Forelimb muscle (tissue), 1 donor: ENCODE measurements at places on chromosomes 1 and 21. TPM values are rescaled to one million over a fixed set of nuclear protein-coding genes. Genes with fewer than 3 reads are reported as not detected.

Gene AVPR1B
- 0.24 TPM for polyA plus RNA-seq

GRCh38 chr1:29592261-29592615, 355.9 kb downstream of the PTPRU start:
- no peak for DNase-seq

Gene TDRD5
- not detected for polyA plus RNA-seq

DNA sequence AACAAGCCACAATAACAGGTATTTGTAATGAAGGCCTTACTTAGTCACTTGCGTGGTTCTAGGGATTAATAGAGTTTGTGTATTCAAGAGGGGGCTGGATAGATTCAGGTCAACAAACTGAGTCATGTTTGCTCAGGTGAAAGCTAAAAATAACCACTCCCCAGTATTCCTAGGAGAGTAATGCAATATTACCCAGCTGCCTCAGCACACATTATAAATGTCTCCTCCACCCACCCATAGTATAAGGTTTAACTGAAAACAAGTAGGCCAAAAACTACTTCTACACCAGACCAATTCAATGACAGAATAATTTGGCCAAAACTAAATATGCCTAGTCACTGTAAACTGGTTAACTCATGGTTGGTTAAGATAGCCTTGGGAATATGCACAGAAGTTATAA, 34.4 kb downstream of the WLS start:
- no peak for DNase-seq

Gene GPR3
- 0.75 TPM for polyA plus RNA-seq

GRCh38 chr1:116325922-116326321, 47.1 kb upstream of the ATP1A1 start:
- no peak for DNase-seq

Gene PCSK9
- polyA plus RNA-seq, result 3.9 TPM

DNA sequence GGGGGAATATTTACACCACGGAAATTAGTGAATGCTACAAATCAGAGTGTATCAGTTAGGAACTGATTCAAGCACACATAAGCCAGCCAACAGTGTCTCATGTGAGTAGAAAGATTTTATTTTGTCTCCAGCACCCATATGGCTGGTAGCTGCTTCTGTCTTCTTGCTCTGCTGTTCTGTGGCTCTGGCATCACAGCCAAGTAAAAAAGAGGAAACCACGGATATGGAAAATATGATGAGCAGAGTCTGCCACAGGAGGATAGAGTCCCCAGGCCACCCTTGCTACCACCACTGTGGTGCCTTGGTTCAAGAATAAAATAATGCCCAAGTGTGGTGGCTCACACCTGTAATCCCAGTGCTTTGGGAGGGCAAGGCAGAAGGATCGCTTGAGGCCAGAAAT, 53.6 kb upstream of the SPOCD1 start:
- DNase-seq, result no peak

GRCh38 chr1:57835620-57836019, 411.8 kb upstream of the DAB1 start:
- no peak for DNase-seq

Gene LEMD1
- not detected for polyA plus RNA-seq

Gene SLC2A5
- 10.9 TPM for polyA plus RNA-seq

GRCh38 chr1:210826686-210827085, 307.3 kb downstream of the KCNH1 start:
- no peak for DNase-seq

Gene PGBD5
- polyA plus RNA-seq, result 13.5 TPM

GRCh38 chr21:39536835-39537234, 75.9 kb upstream of the B3GALT5 start:
- DNase-seq, result no peak

- DNase-seq, result no peak
These were observed 12.7 kb upstream of the RAB42 start for GRCh38 chr1:28579401-28579800.

DNA sequence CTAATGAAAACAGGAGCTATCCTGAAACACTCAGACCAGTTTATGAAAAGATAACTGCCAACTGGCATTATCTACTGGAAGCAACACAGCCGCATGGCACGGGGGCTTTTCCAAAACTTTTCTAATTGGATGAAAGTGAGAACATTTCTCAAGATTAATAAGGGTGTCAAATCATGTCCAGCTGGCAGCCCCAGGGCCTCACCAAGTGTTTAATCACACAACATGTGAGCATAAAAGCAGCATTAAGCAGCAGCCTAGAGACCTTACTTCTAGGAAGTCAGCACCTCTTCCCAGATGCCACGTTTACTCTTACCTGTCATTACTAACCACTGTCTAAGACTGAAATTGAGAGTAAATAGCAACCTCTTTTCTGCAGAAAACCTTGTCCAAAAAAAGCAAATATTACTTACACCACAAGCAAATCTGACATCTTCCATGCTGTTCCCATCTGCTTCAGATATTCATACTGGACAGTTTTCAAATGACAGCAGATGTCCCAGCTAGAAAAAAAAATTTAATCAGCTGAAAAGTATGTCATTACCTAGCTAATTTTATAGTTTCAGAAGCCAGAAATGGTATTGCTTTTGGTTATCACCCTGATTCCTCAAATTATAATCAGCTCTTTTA, 341.5 kb upstream of the ZP4 start:
- no peak for DNase-seq

Gene KAZN
- polyA plus RNA-seq, result 12.8 TPM

GRCh38 chr1:161727256-161727924, 6.0 kb downstream of the FCRLB start:
- no peak for DNase-seq

Gene RNF186
- 0.20 TPM for polyA plus RNA-seq

Gene SPATA17
- 3.9 TPM for polyA plus RNA-seq
